CD8-positive, alpha-beta memory T cell (primary cell): ENCODE measurements at places on chromosomes 2 and 18.

DNA sequence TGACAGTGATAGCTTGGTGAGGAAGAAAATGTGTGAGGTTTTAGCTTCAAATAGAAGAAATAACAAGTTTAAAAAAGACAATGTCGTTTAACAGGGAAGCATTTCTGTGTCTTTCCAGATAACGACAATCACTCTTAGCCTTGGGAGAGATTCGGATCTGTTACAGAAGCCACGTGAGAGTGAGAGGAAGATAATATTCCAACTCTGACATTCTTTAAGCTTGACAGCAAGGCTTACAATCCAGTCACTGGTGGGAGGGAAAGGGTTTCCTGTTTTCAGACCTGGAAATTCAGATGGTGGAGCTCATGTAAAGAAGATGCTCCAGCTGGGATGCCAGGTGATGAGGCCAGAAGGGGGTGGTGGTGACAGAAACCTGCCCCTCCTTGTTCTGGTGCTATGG lies 30.8 kb downstream of the FBXO48 start:
- DNase-seq = no peak

- DNase-seq = no peak
These were observed 947.5 kb downstream of the CPS1 start for GRCh38 chr2:211503856-211504255.

DNA sequence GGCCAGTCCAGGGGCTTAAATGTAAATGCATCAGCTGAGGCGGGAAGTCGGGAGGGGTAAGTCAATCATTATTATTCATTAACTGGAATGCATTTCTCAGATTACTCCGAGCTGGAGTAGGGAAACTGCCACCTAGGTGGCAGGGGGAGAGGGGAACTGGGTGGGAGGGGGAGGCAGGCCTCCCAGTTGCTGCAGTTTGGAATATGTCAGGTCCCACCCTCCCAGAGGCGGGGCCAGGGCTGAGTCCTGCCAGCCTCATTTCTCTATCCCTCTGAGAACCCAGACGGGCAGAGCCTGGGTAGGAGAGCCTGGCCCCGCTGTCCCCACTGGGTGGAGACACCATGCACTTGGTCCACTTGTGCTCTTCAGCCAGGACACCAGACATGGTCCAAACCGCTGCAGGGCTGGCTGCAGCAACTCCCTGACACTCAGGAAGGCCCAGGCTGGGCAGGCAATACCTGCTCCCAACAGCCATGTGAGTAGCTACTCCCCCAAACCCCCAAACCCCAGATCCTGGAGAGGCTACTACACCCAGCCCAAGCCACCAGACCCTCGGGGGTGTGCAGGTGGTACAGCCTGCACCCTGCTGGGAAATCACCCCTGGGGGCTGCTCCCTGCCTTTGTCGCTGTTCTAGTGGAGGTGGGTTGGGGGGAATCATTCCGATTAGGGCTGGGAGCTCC lies at the start of gene GPBAR1:
TSS of gene GPBAR1 (plus strand) at position 274 of the 681 bp plus-strand sequence. CDS start 1,710 bp downstream, outside the sequence.
- DNase-seq = no peak

DNA sequence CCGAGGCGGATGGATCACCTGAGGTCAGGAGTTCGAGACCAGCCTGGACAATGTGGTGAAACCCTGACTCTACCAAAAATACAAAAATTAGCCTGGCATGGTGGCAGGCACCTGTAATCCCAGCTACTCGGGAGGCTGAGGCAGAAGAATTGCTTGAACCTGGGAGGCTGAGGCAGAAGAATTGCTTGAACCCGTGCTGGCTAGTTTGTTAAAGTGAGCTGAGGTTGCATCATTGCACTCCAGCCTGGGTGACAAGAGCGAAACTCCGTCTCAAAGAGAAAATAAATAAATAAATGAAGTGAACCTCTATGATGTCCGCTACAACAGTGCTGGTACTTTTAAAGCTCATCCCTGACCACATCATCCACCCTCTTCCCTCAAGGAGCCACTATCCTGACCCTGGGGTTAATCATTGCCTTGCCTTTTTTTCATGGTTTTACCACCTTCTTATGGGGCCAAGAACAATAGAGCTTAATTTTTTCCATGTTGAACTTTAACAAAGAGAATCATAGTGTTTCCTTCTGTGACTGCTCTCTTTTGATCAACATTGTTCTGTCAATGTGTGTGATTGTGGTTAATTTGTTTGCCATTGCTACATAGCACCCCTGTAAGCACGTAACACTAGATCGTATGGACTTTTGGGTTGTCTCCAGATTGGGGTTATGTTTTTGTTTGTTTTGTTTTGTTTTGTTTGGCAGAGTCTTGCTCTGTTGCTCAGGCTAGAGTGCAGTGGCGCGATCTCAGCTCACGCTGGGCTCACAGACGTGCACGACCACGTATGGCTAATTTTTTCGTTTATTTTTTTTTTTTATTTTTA lies 17.1 kb upstream of the ATRAID start:
- no peak for DNase-seq

GRCh38 chr2:9666306-9666705 lies 35.5 kb upstream of the YWHAQ start:
- DNase-seq = no peak
